ENCODE measurements at places on chromosomes 5 and 9.

DNA sequence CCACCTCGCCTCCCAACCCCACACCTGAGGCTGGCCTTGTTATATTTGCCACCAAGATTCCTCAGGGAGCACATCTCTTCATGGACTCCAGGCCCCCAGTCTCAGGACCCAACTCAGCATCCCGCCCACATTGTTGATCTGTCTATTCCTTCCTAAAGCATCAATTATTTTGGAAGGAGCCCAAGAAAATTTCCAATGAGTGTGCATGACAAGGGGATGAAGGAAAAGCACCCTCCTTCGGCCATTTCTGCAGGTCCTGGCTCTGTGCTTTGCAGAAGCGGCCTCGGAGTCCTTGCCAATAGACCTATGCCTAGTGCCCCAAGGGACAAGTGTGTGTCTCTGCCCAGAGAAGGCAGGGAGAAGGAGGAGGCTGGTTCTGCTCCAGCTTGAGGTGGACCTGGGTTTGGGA, 273.2 kb downstream of the GADD45G start:
- no peak for DNase-seq

DNA sequence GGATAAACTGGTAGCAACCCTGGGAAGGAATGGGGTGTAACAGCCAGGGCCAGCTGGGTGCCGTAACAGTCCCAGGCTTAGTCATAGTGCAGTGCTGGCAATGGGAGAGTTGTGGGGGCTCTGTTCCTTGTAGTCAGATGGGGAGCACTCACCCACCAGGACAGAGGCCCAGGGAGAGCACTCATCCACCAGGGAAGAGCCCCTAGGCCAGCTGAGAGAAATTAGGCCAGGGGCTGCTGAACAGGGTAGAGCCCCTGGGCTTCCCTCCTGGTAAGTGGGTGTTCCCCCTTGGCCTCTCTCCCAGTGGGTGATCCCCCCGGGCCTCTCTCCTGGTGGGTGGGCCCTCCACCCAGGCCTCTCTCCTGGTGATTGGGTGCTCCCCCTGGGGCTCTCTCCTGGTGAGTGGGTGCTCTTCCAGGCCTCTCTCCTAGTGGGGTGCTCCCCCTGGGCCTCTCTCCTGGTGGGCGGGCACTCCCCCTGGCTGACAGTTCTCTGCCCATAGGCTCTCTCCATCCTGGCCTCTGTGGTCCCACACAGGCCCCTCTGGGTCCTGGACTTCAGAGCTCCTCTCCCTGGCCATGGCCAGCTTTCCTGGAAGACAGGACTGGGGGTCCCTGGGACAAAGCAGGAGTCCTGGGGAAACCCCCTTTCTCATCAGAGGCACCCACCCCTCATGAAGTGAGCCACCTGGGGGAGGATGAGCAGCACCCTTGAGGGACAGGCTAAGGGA, 13.4 kb downstream of the FGD3 start:
- DNase-seq, result no peak

GRCh38 chr5:55993013-55993412, 1.8 kb downstream of the IL6ST start:
- no peak for DNase-seq

DNA sequence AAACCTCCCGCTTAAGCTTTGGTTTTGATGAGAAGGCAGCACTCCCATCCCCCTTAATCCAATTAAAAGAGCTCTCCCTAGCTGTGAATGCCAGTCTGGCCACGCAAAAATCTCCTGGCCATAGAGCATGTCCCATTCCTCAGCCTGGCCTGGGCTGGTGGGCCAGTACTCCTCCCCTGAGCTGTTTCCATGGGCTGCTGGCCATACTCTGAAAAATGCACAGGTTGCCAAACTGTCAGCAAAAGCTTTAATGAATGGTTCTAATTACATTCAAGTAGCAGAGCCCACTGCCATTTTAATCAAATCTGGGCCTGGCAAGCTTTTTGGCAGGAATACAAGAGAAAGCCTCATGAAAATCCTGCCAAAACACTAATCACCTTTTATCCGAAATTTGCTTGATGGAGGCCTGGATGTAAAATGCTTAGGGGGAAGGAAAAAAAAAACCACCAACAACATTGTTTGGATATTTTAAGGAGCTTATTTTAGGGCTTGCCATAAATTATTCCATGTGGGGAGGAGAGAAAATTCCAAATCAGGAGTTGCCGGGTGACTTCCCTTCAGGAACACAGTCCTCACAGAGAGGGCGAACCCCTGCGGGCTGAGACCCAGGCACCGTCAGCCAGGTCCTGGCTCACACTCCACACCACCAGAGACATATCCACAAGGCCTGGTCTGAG, 243.3 kb downstream of the SEC61B start:
- no peak for DNase-seq

GRCh38 chr5:123549256-123549904, 37.4 kb downstream of the CSNK1G3 start:
- peak; percentile 5 for DNase-seq

DNA sequence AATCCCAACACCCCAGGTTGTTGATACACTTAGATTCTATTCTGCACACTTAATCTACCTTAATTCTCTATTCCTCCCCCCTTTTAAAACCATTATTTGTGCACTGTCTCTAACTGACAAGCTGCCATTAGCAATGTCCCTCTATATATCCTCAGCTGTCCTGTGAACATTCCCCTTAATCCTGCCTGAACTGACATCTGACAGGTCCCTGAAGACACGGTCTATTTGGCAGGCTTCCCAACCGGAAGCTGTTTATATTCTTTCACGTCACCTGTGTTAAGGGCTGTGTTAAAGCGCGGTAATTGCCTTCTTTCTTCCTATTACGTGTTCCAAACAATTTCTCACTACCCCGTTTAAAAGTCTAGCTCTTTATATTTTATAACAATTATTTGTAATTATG, 277.3 kb downstream of the CDH9 start:
- no peak for DNase-seq

DNA sequence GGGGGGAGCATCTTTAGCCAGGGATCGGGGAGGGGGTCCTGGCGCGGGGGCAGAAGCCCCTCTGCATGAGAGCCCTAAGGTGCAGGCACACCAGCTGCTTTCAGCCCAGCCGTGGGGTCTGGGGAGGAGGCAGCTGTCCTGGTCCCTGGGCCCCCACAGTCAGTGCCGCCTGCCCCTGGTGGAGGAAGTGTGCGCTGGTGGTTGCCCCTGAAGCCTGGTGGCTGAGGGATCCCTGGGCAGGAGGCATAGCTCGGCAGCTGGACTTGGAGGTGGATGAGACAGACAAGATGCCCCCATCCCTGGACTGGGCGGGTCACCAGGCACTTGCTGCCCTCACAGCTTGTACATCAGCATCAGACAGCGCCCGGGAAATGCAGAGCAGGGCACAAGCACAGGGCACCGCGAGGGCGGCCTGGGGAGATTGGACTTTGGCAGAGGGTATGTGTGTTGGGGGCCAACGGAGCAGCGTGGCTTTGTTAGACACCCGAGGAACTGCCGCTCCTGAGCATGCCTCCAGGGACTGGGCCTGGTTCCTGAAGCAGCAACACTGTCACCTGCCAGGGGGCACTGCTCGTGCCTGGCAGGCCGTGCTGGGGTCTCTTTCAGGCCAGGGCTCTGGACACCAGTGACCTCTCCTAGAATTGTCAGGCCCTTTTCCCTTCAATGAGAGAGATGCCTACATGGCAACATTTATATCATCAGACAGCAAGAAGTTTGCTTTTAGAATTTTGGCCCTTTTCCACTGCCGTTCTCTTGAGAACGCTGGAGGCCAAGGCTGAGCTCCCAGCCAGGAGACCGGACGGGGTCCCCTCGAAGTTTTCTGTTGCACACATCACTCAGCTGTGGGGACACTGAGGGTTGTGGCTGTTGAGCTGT, 41.9 kb upstream of the CTSL start:
- DNase-seq, result no peak

GRCh38 chr9:70959366-70959765, 162.1 kb downstream of the TRPM3 start:
- no peak for DNase-seq

DNA sequence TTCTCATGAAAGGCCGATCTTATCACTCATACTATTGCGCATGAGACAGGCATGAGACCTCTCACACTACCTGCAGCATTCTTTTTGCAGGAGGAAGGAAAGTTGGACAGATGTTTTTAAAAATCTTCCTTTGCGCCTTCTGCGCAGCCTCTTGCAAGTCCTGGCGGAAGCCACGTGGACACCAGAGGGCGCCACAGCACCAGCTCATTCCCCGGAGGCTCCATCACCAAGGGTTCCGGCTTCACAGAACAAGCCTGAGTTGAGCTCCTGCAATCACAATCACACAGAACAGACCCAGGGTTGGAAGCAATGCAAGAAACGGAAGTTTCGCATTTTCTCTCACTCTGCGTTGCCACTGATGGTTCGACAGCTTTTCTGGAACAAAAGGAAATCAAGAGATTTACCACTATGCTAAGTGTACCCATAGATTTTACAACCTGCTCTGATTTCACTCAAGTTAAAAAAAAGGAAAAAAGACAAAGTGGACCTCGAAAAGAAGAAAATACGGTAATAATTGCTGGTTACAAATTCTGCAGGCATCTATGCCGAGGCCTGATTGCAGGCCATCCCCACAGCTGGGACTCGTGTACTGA, 304.7 kb upstream of the MSX2 start:
- DNase-seq, result peak; percentile 37

GRCh38 chr5:14489643-14490042, 91.9 kb upstream of the OTULINL start:
- DNase-seq, result no peak

GRCh38 chr9:94921656-94922055, 195.2 kb downstream of the AOPEP start:
- DNase-seq, result no peak

DNA sequence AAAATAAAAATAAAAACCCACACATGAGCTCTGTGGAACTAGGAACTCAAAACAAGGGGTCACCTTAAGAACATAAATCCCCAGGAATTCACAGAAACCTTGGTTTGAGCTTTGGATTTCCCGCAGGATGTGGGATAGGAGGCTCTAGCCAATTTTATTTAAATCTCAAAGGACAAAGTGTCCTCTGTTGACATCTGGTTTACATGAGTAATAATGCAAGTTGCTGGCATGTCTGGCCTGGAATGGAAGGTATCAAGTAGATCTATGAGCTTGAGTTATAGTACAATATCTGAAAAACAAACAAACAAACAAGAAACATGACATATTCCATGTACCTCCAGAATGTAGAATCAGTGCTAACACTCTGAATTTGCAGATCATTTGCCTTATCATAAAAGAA, 94.2 kb upstream of the SLIT3 start:
- DNase-seq, result no peak

GRCh38 chr9:3177146-3177761, 333.4 kb upstream of the PUM3 start:
- DNase-seq, result no peak

- DNase-seq, result no peak
These were observed 224.5 kb downstream of the DOCK8 start for GRCh38 chr9:438961-439768.

- no peak for DNase-seq
These were observed 65.9 kb downstream of the ELL2 start for GRCh38 chr5:95895771-95896170.

DNA sequence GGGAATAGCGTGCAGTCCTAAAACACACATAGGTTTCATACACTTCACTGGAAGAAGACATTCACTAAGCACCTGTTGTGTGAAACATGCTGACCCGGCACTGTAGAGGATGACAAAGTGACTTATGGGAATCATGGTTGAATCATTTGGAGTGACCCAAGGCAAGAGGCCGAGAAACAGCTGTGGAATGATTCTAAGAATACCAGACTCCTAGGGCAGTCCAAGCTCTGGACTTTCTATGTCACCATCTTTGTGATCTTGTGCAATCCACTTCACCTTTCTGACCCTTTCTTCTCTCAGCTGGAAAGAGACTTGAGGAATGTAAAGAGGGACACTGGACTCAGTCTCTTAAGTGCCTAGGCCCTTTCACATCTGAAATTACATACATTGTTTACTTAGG, 13.1 kb downstream of the MSANTD3 start:
- DNase-seq, result no peak

DNA sequence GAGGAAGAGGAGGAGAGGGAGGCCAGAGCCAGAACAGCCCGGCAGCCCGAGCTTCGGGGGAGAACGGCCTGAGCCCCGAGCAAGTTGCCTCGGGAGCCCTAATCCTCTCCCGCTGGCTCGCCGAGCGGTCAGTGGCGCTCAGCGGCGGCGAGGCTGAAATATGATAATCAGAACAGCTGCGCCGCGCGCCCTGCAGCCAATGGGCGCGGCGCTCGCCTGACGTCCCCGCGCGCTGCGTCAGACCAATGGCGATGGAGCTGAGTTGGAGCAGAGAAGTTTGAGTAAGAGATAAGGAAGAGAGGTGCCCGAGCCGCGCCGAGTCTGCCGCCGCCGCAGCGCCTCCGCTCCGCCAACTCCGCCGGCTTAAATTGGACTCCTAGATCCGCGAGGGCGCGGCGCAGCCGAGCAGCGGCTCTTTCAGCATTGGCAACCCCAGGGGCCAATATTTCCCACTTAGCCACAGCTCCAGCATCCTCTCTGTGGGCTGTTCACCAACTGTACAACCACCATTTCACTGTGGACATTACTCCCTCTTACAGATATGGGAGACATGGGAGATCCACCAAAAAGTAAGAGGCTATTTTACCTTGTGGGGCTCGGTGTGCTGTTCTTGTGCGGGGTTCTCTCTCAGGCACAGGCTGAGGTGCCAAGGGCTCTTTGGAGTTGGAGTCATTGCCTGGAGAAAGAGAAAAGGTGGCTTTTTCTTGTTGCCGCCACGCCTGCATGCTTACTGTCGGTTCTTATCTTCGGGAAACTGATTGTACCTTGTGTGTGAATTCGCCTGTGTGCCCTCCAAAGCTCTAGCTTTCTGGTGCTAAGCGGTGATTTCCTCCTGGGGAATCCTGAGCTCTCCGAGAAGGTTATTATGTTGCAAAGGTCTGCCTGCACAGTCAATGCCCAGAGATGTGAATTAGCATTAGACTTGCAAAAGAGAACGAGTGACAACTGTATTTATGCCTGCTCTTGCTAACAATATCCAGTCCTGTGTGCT, at the start of gene ISL1:
TSS of gene ISL1 (plus strand) at position 318 of the 991 bp plus-strand sequence. CDS start at position 542, 224 bp downstream.
- DNase-seq, result no peak

DNA sequence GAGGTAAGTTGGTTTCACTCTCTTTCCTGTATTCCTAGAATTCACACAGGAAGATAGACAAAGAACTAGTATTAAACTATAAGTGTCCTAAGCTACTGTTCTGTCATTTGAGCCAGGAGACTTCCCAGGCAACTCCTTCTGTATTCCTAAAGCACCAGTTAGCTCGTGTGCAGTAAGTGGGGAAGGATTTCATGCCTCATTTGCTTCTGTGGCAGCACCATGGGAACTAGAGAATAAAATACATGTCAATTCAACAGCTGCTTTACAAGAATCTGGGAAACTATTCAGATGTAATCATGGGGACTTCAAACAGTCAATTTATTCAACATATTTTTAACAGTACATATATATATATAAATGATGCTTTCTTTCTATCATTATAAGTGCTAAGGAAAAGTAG, 762.3 kb downstream of the PRELID2 start:
- no peak for DNase-seq
